ENCODE measurements at places on chromosomes 2 and 18.

GRCh38 chr2:156702541-156702940 is 266.4 kb downstream of the GPD2 start:
- no peak for DNase-seq

DNA sequence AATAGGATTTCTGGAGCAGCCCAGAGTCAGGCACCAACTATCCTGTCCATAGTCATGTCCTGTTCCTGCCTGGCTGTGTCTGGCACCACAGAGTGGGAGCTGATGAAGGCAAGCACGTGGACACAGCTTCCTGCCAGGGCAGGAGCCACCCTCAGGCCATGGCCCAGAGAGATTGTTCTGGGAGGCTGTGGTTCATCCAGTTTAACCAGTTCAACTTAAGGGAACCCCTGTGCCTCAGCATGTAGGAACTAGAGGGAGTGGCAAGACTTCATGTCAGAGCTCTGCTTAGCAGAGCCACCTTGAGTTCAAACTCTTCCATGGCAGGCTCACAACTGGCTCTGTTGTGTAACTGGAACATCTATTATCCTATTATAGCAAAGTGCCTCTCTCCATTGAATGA is 73.2 kb upstream of the NCKAP5 start:
- DNase-seq: no peak

GRCh38 chr2:3651691-3652648 is 6.0 kb upstream of the ALLC start:
- peak; percentile 91 for DNase-seq

DNA sequence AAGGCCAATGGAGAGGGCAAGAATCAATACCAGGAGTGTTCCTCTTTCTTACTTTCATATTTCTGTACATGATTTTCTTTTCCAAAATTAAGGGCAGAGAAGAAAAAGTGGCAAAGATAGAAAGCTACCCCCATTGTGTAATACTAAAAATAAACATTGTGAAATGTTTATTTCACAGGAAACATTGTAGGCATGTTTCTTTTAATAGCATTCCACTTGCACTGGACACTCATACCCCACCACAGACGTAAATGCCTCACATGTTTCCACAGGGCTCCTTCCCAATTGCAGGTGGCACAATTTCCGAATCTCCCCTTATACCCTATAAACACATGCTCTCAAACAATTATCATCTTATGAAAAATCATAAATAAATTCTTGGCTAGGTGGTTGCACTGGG is 645.1 kb upstream of the SETBP1 start:
- no peak for DNase-seq

GRCh38 chr2:232341739-232342126 is 36.8 kb upstream of the ALPP start:
- DNase-seq: no peak

Measured in NCI-H1092 (cell line).